ENCODE measurements at places on chromosomes 6 and 20. TPM values are rescaled to one million over a fixed set of nuclear protein-coding genes. Genes with fewer than 3 reads are reported as not detected.

GRCh38 chr6:137798261-137798660 is 68.8 kb upstream of the TNFAIP3 start:
- peaks cover 20% of the 10 kb centered on the region for H3K4me1 ChIP-seq
- DNase-seq: no peak
- no peaks in the 10 kb centered on the region for H3K27me3 ChIP-seq
- no peak overlapping the region for H3K27ac ChIP-seq
- H3K4me3 ChIP-seq: no peak overlapping the region

- no peaks in the 10 kb centered on the region for H3K4me1 ChIP-seq
- H3K36me3 ChIP-seq: no peaks in the 10 kb centered on the region
- H3K27me3 ChIP-seq: no peaks in the 10 kb centered on the region
- DNase-seq: no peak
- no peak overlapping the region for H3K4me3 ChIP-seq
Observed at GRCh38 chr6:92864966-92865555, 554.3 kb downstream of the EPHA7 start.

DNA sequence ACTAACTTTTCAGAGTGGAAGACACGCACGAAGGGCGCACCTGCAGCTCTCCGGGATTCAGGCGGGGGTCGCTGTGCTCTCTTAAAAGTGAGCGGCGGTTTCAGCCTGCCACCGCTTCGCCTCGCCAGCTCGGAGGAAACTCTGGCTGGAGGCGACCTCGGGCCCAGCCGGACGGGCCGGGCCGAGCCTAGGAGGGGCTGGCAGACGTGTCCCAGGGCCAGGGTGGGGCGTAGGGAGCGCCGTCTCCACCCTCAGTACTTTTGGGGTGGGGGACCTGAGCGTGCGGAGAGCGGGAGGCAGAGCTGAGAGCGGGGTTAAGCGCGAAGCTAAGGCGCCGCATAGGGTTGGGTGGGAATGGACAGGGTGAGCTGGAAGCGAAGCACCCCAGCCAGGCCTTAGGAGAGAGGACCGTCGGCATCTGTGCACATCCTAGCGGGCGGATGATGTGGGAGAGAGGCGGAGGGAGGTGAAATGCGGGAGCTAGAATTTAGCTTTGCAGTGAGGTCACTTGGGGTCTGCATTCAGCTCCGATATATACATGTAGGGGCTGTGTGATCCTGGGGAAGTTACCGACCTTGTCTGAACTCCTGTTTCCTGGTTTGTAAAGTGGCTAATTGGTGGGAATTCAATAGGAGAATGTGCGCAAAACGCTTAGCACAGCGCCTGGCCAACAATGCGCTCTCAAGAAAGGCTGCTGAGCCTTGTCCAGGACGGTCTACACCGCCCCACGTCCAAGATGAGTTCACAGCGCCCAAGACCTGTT is 6.5 kb upstream of the TFAP2A start:
- peak overlapping the region; percentile 37 for H3K27ac ChIP-seq
- no peak overlapping the region for H3K4me3 ChIP-seq
- DNase-seq: peak; percentile 17
- H3K4me1 ChIP-seq: peaks cover 16% of the 10 kb centered on the region

DNA sequence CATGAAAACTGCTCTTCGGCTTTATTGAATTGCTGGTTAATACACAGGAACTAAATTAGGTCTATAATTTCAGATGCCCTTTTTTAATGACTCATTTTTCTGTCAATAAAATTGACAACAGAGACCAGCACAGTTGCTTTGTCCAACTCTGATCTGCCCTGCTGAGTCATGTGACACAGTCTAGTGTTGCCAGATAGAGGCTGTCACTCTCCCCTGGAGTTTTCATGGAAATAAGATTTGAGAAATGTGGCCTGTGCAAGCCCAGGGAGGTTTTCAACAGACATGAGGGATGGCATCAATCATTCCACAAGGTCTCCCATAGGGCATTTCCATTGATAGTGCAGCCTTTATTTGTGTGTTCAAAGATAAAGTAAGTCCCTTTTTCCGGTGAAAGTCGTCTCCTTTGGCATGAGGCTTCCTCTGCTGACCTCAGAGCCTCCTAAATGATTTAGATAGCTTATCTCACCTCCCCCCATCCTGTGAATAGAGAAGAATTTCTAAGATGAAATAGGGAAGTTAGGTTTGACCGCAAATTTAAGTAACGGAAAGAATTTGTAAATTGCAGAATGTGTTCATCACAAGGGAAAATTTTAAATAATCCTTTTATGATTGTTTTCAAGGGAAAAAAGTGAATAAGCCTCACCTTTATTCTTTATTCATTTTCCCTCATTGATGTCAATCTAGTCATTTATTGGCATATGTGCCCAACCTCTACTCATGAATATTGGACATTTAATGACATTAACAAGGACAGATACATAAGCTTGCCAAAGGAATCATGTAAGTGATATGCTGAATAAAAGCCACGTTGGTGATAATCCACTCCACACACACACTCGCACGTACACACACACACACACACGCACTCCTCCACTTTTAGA is 277.7 kb downstream of the ADGB start:
- H3K4me1 ChIP-seq: peaks cover 53% of the 10 kb centered on the region
- no peaks in the 10 kb centered on the region for H3K27me3 ChIP-seq
- peak overlapping the region; percentile 85 for H3K27ac ChIP-seq
- no peaks in the 10 kb centered on the region for H3K36me3 ChIP-seq

- H3K27ac ChIP-seq: no peak overlapping the region
- H3K4me3 ChIP-seq: no peak overlapping the region
- peaks cover 4% of the 10 kb centered on the region for H3K36me3 ChIP-seq
- peaks cover 2% of the 10 kb centered on the region for H3K4me1 ChIP-seq
- DNase-seq: no peak
Observed at GRCh38 chr6:3433005-3433404, 23.8 kb downstream of the SLC22A23 start.

DNA sequence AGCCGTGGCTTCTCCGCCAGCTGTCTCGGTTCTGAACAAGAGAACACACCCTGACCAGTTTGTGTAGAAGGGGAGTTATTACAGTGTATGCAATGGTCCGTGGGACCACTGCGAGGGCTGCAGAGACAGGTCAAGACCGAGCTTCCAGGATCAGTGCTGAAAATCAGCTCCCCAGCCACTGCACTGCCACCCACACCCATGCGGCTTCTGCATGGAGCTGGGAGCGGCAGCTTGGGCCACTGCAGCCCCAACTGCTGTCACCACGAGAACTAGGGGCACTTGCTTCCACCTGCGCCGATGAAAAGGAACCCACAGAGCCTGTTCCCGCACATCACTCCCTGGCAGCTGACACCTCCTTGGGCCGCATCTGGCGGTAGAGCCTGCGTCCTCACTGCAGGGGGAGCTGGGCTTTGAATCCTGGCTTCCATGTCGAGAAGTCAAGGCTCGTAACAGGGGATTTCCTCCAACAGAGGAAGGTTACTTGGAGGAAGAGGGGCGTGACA is 56.2 kb downstream of the TMEM242 start:
- H3K27me3 ChIP-seq: peaks cover 3% of the 10 kb centered on the region
- no peaks in the 10 kb centered on the region for H3K4me1 ChIP-seq
- H3K27ac ChIP-seq: no peak overlapping the region
- no peak overlapping the region for H3K4me3 ChIP-seq

- no peak for DNase-seq
- H3K27ac ChIP-seq: no peak overlapping the region
- H3K36me3 ChIP-seq: no peaks in the 10 kb centered on the region
- H3K4me3 ChIP-seq: no peak overlapping the region
- H3K27me3 ChIP-seq: no peaks in the 10 kb centered on the region
Observed at GRCh38 chr6:2939315-2940009, 31.9 kb downstream of the SERPINB6 start.

- H3K4me1 ChIP-seq: peaks cover 10% of the 10 kb centered on the region
- no peak for DNase-seq
- no peak overlapping the region for H3K4me3 ChIP-seq
Observed at GRCh38 chr20:64106435-64106961, 867 bp downstream of the NPBWR2 start.

- H3K4me1 ChIP-seq: no peaks in the 10 kb centered on the region
- no peak overlapping the region for H3K27ac ChIP-seq
- DNase-seq: no peak
- H3K4me3 ChIP-seq: no peak overlapping the region
- no peaks in the 10 kb centered on the region for H3K27me3 ChIP-seq
Observed at GRCh38 chr6:152356662-152357061, 280.5 kb downstream of the SYNE1 start.

DNA sequence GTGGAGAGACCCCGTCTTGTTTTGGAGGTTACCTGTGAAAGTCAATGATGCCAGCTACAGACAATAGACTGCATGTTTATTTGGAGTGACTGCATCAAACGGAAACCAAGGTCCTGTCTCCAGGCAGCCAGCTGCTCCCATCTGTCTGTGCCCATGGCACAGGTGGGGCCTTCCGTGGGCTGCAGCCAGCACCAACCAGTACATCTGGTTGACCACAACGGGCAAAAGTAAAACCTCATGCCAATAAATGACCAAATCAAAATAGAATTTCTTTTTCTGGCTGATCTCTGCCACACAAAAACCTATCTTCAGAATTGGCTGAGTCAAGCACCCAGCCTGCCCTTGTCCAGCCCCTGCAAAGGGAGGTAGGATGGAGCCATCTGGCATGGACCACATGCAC is 33.5 kb downstream of the DLL1 start:
- no peak overlapping the region for H3K27ac ChIP-seq
- no peak overlapping the region for H3K4me3 ChIP-seq
- H3K27me3 ChIP-seq: peaks cover 8% of the 10 kb centered on the region
- DNase-seq: no peak

DNA sequence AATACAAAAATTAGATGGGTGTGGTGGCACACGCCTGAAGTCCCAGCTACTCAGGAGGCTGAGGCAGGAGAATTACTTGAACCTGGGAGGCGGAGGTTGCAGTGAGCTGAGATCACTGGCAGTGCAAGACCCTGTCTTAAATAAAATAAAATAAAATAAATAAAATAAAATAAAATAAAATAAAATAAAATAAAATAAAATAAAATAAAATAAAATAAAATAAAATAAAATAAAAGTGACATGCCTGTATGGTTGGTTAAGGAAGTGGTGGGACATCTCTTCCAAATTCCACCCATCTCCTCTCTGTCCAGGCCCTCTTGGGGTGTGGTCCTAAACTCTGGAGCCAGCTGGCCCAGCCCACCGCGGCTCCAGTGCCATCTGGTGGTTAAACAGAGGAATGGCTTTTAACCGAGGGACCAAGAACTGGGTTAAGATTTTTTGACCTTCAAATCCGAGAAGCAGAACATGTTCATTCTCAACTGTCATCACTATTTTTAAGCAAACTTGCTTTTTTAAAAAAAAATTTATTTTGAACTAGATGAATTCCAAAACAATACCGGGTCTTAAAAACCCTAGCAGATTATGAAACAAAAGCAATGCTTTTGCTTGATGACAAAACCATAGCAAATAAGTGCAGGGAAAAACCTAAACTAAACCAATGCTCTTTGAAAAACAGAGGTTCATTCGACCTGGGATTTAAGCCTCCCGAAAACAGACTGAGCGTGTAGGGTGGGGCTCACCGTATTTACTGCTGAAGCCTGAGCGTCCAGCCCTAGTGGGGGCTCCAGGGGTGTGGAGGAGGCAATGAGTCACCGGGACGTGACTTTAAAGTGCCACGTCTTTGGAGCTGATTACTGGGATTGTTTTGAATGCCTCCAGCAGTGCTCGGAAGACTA is 68.8 kb downstream of the CDC5L start:
- no peak for DNase-seq
- H3K36me3 ChIP-seq: peaks cover 5% of the 10 kb centered on the region
- H3K4me1 ChIP-seq: peaks cover 3% of the 10 kb centered on the region
- H3K27ac ChIP-seq: no peak overlapping the region

- DNase-seq: no peak
- no peaks in the 10 kb centered on the region for H3K27me3 ChIP-seq
- peaks cover 8% of the 10 kb centered on the region for H3K4me1 ChIP-seq
- H3K4me3 ChIP-seq: no peak overlapping the region
- no peak overlapping the region for H3K27ac ChIP-seq
Observed at GRCh38 chr6:33566182-33567084, 13.6 kb downstream of the BAK1 start.

- H3K4me3 ChIP-seq: no peak overlapping the region
- H3K36me3 ChIP-seq: no peaks in the 10 kb centered on the region
- peaks cover 10% of the 10 kb centered on the region for H3K27me3 ChIP-seq
- no peak overlapping the region for H3K27ac ChIP-seq
- DNase-seq: no peak
Observed at GRCh38 chr20:57481281-57481711, 43.6 kb downstream of the CTCFL start.

GRCh38 chr6:157280947-157281346 is 42.4 kb downstream of the TMEM242 start:
- no peak for DNase-seq
- H3K4me3 ChIP-seq: no peak overlapping the region
- H3K36me3 ChIP-seq: no peaks in the 10 kb centered on the region
- no peak overlapping the region for H3K27ac ChIP-seq

DNA sequence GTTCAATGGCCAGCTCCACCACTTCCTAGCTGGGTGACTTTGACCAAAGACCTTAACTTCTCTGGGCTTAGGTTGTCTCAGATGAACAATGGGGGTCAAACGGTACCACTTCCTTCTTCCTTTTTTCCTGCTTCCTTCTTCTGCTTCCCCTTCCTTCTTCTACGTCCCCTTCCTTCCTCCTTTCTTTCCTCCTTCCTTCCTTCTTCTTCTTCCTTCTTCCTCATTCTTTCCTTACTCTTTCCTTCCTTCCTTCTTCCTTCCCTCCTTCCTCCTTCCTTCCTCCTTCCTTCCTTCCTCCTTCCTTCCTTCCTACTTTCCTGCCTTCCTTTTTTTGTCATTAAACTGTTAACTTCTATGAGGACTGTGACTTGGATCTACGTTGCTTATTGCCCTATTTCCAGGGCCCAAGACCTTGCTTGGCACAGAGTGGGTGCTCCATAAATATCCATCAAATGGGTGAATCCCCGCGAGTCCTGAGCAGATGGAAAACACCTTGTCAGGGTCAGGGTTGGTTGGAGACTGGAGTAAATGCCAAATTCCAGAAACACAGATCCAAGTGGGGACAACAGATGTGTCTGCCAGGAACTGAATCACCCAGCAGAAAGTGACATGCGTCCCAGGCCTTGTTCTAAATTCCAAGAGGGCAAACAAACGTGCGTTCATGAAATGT is 243.3 kb downstream of the PREX1 start:
- H3K27me3 ChIP-seq: peaks cover 3% of the 10 kb centered on the region
- no peak for DNase-seq
- H3K36me3 ChIP-seq: no peaks in the 10 kb centered on the region
- no peak overlapping the region for H3K4me3 ChIP-seq

TREM2 gene
- not detected for total RNA-seq

PHACTR1 gene
- total RNA-seq: 8.6 TPM

FAM209B gene
- not detected for total RNA-seq

HDAC2 gene
- total RNA-seq: 289 TPM

VGLL2 gene
- total RNA-seq: not detected

COL9A3 gene
- 81.5 TPM for total RNA-seq

TNFRSF6B gene
- not detected for total RNA-seq

CCM2L gene
- total RNA-seq: 1.5 TPM

AIF1 gene
- total RNA-seq: 1.7 TPM

SS18L1 gene
- 32.0 TPM for total RNA-seq

OLIG3 gene
- total RNA-seq: not detected
